Fibroblast of skin of abdomen (primary cell): ENCODE measurements at places on chromosomes 7 and 10.
A peak's percentile ranks its signal among the peaks of the same experiment; 100 is the strongest.

GRCh38 chr7:2851497-2851896 lies 7.4 kb upstream of the GNA12 start:
- no peak for DNase-seq

GRCh38 chr7:115462301-115463015 lies 540.6 kb downstream of the MDFIC start:
- no peak for DNase-seq

- no peak for DNase-seq
Measured at GRCh38 chr10:79348640-79348988, 1.3 kb downstream of the PPIF start.

- DNase-seq: no peak
Measured at GRCh38 chr7:31068006-31068675, 16.0 kb downstream of the ADCYAP1R1 start.

DNA sequence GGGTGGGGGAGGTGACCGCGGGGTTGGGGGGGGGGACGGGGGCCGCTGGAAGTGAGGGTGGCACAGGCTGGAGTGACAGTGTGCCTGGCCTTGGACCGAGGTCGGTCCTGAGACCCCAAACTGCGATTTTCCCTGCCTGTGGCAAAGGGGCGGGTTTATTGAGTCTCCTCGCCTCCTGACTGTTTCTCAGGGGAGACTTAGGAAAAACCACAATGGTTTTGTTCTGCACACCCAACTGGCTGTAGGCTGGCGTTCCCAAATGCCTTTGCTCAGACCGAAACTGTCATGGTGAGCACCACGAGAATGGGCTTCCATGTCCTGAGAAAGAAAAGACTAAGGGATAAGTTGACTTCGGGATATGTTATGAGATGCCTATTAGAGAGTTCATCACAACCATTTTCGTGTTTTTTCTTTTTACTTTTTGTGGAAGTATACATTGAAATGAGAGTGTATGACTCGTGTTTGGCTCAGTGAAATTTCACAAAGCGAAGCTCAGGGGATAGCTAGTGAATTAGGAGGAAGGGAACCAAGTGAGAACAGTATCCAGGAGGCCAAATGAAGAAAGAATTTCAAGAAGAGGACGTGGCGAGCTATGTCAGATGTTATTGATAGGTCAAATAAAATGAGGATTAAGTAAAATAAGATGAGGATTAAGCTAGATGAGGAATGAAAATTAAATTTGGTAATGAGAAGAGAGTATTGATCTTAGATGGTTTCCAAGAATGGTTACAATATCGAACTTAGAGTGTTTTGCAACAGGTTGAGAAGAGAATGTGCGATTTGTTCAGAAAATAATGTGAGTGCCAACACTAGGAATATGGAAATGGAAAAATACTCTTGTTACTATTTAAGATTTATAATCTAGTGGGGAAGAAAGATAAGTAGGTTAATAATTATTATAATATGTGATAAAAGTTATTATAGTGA lies 918 bp downstream of the NET1 start:
- DNase-seq: peak; percentile 45

- DNase-seq: no peak
Measured at GRCh38 chr7:150465414-150465813, 15.0 kb downstream of the GIMAP8 start.

- no peak for DNase-seq
Measured at GRCh38 chr10:78821052-78821451, 247.7 kb upstream of the ZMIZ1 start.

GRCh38 chr7:142579946-142580345 lies 169.3 kb upstream of the PRSS1 start:
- no peak for DNase-seq

DNA sequence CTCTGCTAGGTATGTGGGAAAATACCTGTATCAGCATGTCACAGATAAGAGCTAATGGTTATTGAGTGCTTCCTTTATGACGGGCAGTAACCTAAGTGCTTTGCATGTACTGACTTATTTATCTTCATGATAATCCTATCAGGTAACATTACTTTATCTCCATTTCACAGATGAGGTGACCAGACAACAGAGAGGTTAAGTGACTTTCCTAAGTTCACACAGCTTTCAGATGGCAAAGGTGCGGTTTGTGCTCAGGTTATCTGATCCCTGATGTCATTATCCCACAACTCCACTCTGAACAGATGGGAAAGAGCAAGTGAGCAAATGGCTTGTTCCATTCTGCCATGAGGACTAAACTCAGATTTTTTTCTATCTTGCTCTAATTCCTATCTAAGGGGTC lies 217.0 kb upstream of the PODXL start:
- DNase-seq: no peak

DNA sequence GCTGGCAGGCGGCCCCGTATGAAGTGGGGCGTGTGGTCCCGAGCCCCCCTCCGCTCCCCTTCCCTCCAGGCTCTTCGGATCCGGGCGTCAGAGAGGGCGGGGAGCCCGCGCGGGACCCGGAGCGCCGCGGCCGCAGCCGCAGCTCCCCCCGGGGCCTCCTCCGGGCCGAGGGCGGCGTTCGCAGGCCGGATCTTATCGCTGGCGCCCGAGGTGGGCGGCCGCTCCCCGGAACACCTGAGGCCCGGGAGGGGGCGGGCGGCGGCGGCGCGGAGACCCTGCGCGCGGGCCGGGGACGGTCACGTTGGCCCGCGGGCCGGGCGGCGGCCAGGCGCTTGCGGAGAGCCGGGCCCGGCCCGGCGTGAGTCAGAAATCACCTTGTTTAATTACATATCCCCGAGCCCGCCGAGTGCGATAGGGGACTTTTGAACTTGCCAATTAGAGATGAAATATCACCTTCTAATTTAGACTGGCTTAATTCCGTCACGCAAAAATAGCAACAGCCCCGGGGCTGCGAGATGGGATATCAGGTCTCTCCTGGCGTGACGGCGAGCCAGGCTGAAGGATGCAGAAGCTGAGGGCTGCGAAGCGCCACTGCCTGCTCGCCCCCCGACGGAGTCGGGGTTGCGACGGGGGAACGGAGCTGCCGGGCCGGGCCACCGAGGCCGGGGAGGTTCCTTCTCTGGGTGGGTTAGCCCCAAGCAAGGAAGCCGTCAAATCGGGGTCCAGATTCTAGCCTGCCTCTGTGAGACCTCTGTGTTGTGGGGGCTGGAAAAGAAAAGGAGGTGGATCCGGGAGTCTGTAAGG lies 43.4 kb downstream of the LDB3 start:
- DNase-seq: peak; percentile 43

DNA sequence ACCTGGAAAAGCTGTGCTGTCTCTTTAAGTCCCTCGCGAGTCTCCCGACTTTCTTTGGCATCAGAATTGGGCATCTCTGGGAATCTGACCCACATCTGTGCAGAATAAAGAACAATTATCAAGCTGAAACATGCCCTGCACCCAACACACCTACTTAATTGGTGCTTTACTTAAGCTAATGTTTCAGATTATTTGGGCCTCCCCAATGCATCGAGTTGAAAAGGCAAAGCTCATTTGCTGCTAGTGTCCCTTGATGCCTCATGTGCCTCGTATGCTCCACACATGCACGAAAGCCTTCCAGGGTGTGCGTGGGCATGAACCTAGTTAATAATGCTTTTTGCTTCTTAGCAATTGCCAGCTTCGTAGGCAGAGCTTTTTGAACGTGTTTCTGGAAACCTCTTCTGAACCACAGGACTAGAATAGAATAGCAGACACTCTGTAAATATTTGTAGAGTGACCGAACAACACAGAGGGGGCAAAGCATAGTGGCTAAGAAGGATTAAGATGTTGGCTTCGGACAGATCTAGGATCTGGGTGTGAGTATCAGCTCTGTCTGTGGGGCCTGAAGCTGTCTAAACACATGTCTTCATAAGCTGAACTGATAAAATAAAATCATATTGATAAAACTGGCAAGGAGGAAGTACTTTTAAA lies 26.7 kb upstream of the FGFR2 start:
- no peak for DNase-seq

GRCh38 chr7:55387062-55387965 lies 22.2 kb downstream of the LANCL2 start:
- no peak for DNase-seq

DNA sequence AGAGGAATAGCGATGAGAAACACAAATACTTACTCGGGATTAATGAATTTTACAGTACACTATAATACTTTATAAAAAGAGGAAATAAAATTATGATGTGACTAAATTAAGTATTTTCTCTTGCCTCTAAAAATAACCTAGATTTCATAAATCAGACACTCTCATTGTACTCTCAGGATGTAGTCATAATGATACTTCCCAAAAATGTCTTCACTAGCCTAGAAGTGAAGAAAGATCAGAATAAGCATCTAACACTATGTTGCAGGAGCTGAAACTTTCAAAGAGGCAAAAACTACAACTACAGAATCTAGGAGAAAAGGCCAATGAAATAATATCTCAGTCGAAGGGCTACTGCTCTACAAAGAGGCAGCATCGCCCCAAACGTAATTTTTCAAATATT lies 49.4 kb downstream of the DNAJC1 start:
- no peak for DNase-seq

DNA sequence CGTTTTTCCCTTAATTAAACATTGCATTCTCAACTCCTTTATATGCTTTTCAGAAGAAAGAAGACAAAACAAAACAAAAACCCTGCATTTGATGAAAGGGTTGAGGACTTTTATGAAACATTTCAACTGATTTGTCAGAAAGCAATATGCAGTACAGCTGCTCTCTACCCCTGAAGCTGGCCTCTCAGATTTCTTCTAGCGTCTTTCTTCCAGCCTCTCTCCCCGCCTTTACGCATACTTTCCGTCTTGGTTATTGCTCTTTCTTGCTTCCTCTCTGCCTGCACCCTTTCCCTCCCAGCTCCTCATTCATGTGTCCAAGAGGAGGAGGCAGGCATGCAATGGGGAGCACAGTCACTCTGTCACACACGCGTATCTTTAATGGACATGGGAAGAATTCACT lies 91.0 kb upstream of the COL1A2 start:
- DNase-seq: peak; percentile 89

DNA sequence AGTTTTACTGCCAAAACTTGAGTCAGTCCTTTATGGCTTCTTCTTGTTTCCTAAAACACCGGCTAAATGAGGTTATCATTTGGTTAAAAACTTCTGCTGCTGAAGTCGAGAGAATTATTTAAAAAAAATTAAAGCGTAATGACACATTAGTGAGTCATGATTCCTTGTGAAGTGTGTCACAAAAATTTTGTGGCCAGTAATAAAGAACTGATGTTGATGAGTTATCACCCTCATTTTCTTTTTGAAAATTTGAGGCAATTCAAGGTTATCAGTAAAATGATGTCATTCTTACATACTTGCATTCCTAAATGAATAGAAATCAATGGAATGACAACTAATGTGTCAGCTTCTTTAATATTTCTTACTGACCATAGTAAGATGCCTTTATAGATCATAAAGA lies 427.4 kb downstream of the SORCS3 start:
- peak; percentile 81 for DNase-seq

DNA sequence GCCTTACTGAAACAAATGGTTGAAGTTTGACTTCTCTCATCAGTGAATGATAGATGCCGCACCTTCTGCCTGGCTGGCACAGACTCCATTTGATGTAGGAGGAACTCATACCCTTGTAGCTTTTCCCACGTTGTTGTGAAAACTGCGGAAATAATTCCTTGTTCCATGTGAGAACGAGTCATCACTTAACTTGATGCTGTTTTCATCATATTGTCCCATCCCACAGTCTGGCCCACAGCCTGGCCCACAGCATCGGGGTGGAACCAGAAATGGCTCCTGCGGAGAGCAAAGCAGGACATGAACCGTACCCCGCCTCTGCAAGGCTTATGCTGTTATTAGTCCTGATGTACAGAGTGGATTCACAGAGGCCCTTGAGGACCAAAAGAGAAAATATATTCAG lies 587.0 kb downstream of the SDK1 start:
- no peak for DNase-seq

- DNase-seq: no peak
Measured at GRCh38 chr10:97138846-97139245, 46.9 kb downstream of the SLIT1 start.

GRCh38 chr10:124917428-124918190 lies 24.3 kb upstream of the ZRANB1 start:
- DNase-seq: peak; percentile 23

DNA sequence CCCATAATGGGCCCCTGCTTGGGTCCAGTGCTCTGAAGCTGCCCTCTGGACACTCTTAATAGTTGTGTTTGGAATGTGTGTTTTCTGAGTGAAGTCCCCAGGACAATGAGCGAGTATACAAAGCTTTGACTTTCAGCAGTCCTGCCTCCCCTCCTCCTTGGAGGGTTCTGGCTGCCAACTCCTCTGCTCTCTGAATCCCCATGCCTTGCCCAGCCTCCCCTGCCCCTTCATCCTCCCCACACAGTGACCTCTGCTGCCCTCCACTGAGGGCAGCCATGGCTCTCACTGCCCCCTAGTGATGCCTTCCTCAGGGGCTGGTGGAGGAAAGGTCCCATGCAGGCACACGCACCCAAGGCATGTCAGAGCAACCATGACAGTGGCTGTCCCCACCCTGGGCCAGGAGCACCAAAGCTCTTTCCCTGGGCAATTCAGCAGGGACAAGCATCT lies 40.9 kb downstream of the FRMPD2 start:
- no peak for DNase-seq

- DNase-seq: no peak
Measured at GRCh38 chr7:1710936-1711335, 40.9 kb downstream of the ELFN1 start.

GRCh38 chr10:76786504-76787072 lies 851.0 kb downstream of the KCNMA1 start:
- DNase-seq: peak; percentile 8

- DNase-seq: peak; percentile 37
Measured at GRCh38 chr10:121490871-121491519, 107.2 kb downstream of the FGFR2 start.

GRCh38 chr10:132960071-132960472 lies 17.7 kb upstream of the CFAP46 start:
- no peak for DNase-seq

GRCh38 chr7:24722386-24723177 lies 34.7 kb downstream of the GSDME start:
- peak; percentile 59 for DNase-seq

DNA sequence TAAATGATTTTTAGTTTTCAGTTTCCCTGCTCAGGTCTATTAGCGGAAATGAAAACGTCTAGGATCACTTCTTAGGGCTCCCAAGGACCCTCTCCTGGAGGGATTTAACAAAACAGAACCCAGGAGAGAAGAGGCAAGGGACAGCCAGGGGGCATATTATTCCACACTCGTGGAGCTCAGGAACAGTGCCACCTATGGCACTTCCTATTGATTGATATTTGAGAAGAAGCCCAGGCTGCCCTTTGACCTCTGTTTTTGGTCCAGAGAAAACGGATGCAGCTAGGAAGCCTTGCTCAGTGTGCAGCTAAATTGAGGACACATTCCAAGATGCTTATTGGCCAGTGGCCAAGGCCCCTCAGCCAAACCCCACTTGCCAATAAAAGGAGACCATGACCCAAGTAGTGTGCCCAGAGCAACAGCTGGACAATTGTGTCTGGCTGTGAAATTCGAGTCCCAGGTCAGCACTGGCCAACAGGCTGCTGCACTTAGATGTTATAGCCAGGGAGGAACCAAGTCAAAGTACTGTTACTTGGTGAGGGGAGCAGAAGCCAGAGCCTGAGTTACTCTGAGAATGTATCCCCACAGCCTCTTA lies 24.0 kb upstream of the GPNMB start:
- no peak for DNase-seq

- DNase-seq: peak; percentile 72
Measured at GRCh38 chr7:135678612-135679575, 16.6 kb downstream of the STMP1 start.
